ENCODE measurements at places on chromosomes 13 and 19.

DNA sequence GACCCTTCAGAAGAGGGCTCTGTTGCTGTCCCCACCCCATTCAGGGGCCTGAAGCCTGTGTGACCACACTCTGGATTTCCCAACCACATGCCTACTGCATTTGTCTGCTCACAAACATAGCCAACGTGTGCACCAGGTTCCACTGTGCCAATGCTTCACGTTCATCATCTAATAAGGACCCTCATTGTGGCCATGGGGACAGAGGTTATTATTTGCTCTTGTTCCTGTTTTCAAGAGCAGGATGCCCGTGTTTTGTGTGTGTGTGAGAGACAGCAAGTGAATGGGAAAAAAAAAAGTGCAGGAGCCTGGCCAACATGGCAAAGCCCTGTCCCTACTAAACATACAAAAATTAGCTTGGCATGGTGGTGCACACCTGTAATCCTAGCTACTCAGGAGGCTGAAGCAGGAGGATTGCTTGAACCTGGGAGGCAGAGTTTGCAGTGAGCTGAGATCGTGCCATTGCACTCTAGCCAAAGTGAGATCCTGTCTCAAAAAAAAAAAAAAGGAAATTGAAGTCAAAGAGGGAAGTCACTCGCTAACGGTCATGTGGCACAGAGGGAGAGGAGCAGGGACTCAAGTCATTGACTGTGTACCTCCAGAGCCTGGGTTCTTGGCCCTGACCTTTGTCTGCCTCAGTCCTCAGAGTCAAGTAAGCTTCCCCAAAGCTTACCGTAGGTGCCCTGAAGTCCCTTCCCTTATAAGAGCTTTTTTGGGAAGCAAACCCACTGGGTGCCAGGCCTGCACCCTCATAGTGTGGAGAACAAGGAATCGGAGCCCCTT lies 6.9 kb downstream of the B3GNT8 start:
- DNase-seq = no peak

GRCh38 chr13:23384111-23384510 lies 49.4 kb downstream of the SACS start:
- no peak for DNase-seq

GRCh38 chr13:49190901-49191300 lies 29.2 kb upstream of the MLNR start:
- no peak for DNase-seq

GRCh38 chr13:111043575-111043982 lies 71.5 kb upstream of the ARHGEF7 start:
- DNase-seq = no peak

DNA sequence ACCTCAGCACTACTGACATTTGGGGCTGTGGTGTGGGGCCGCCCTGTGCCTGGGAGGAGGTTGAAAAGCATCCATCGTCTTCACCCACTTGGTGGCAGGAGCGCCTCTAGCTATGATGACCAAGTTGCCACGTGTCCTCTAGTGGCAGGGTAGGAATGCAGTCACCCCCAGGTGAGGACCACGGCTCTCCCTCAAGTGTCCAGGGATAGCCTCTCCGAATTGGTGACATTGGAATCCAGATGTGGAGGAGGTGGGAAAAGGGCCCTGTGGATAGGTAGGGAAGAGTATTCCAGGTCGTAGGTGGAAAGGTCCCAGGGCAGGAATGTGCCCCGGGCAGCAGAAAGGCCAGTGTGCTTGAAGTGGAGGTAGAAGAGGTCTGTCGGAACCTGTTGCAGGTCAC lies 37.6 kb downstream of the ARHGEF18 start:
- no peak for DNase-seq

- no peak for DNase-seq
Measured at GRCh38 chr19:3276341-3276799, 51.9 kb downstream of the CELF5 start.

DNA sequence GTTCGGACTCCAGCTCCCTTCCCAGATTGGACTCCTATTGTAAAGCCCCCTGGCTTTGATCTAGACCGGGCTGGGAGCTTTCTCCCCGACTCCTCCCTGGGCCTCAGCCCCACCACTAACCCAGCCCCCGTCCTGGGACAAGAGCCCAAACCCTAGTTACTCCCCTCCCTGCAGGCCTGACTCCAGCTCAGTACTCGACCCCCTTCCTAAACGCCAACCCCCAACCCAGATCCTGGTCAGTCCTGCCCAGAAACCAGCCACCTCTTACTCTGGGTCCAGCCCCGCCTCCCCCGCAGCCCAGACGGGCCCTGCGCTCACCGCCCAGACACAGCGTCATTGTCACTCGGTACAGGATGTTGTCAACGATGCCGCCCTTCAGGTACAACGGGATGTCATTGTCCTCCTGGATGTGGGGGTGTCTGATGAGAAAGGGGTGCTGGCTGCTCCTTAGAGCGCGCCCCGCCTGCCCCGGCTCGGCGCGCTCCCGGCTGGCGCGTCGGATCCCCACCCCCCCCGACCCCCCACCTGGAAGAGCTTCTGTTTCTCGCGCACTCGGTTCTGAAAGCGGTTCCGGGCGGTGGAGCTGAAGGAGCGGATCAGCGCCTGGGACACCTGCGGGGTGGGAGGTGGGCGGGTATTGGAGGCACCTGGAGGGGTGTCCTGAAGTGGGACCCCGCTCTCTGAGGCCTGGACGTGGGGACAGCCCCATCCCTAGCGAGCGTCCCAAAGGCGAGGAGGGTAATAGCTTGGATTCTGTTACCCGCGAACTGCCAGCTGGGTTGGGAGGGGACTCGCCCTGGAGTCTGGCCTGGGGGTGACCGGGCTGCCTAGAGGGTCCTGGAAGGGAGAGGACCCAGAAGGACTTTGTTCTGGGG lies 866 bp downstream of the COX7A1 start:
- DNase-seq = no peak

- DNase-seq = no peak
Measured at GRCh38 chr19:18796239-18796638, 5.1 kb upstream of the COMP start.

GRCh38 chr13:44498502-44498901 lies 77.6 kb downstream of the TSC22D1 start:
- DNase-seq = no peak

- DNase-seq = no peak
Measured at GRCh38 chr19:28694812-28695211, 518.1 kb downstream of the UQCRFS1 start.

DNA sequence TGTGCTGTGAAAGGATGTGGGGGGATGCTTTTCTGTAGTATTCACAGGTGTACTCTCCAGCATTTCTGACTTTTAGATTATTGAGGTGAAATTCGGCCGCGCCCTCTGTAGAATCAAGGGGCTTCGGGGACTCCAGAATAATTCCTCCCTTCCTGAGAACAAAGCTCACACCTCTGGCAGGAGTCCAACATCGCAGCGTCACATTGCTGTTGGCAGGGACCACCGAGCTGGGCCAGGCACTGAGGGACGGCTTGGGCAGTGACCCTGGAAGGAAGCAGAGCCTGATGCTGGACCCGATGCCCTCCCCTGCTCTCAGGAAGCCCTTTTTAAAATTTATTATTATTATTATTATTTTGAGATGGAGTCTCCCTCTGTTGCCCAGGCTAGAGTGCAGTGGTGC lies 6.3 kb downstream of the TARM1 start:
- no peak for DNase-seq

DNA sequence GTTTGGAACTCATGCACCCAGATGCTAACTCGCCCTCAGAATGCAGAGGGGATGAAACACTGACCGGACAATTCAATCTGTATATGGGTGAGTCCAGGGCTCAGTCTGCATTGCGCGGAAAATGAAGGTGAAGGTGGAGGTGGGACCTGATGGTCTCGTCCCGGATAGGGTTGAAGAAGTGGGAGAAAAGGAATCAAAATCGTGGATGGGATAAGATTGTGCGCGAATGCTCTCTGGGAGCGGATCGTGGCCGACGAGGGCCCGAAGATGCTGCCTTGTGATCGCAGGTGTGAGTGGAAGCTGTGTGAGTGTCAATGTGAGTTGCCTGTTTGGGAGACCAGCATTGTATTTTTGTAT lies 594 bp upstream of the ZNF850 start:
- no peak for DNase-seq

DNA sequence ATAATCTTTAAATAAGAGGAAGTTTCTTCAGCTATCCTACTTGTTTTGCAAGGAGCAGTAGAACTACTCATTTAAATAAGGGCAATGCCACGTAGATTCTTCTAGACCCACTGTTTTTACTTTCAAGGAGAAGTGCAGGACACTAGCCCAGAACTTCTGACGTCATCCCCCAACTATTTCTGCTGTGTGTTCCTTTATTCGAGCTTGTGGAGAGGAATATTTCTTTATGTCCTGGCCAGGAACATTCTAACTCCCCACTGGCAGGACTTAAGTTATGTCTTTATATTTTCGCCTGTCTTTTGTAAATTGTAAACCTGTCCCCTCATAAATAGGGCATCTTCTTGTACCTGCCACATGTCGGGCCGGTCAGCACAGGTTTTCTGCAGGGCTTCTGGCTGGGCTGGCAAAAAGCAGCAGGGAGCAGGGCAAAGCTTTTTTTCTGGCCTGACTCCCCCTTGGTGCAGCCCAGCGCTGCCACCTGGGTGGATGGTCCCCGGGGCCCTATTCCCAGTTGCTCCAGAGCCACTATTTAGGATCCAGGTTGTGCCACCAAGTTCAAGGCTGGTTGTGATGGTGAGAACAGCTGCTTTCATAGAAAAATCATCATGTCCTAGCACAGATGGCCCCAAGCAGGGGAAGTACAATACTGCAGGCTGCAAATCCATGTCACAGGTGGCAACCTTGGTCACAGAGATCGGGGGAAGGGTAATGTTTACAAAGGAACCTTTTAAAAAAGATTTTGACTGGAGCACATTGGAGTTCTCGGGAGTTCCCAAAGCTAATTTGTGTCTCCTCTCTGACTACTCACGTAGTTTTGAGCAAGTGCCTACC lies 1.8 kb downstream of the MBNL2 start:
- DNase-seq = peak; percentile 7

DNA sequence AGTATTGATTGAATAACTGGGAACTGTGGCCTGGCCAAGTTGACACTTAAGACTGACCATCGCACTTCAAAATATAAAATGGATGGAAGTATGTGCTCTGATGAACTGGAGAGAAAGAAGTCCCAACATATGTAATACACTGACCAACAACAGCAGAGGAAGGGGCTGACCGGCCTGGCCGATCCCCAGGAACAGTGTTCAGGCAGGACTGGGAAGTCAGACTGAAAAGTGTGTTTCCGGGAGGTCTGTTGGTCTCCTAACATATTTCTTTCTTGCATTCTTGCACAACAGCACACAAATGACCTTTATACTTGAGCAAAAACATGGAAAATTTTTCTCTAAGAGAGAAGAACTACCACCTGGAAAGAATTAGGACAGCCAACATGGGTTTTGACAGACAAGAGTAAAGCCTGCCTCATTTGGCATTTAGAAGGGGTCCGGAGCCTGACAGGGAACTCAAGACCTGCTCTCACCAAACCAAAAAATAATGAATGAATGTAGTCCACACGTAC lies 297.8 kb downstream of the OXGR1 start:
- DNase-seq = no peak

GRCh38 chr19:18290302-18291018 lies 9.0 kb upstream of the JUND start:
- no peak for DNase-seq

GRCh38 chr13:48582084-48582483 lies 49.2 kb upstream of the RCBTB2 start:
- no peak for DNase-seq

DNA sequence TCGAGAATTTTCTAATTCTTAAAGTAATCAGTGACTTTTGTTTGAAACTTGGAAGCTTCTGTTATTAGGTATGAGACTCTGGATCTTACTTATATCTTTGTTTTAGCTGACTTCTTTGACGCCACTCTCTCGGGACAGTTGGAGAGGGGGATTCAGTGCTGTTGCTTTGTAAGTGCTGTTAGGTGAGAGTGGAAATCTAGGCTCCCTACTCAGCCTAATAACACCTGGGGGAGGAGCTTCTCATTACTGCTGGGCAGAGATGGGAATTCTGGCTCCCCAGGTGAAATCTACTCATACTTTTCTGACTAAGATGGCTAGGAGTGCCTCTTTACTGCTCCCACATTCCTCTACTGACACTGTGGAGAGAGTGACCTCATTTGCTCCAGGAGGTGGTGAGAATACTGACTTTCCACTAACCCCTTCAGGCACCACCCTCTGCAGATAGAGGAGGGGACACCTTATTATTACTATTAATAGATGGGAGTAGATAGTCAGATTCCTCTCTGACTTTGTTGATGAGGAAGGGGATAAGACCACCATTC lies 324.9 kb upstream of the SPRY2 start:
- DNase-seq = no peak

GRCh38 chr19:35773020-35773806 lies 2.2 kb upstream of the ARHGAP33 start:
- DNase-seq = no peak

- no peak for DNase-seq
Measured at GRCh38 chr19:56132316-56132822, 8.7 kb upstream of the ZNF444 start.

DNA sequence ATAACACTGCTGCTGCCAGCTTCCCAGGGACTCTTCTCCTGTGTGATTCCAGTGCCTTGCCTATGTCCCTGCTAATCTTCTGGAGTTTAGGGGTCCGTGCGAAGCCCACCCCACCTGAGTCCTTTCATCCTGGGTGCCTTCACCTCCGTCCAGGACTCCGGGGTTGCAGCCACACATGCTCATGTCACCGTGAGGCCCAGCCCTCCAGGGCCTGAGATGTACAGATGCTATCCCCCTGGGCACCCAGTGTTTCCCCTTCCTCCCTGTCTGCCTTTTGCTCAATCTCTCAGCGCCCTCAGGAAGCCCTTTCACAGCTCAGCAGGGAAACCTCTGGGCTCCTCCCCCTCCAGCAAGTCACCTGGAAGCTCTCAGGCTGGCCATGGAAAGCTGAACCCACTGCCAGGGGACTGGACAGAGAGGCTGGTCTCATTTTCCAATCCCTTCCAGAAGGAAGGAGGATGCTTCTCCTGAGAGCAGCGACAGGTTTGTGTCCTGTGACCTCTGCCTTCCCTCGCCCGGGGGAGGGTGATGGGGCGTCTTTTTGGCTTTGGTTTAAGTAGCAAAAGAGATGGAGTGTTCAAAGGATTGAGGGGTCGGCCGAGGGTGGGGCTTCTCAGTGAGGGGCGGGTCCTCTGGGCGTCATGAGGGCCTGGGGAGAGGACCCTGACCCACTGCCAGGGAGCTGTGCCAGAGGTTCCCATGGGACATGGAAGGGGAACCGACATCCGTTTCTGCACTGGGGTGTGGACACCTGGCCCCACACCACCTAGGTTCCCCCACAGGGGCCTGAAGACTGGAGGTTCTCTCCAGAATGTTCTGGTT lies 30.8 kb upstream of the TFDP1 start:
- DNase-seq = no peak

DNA sequence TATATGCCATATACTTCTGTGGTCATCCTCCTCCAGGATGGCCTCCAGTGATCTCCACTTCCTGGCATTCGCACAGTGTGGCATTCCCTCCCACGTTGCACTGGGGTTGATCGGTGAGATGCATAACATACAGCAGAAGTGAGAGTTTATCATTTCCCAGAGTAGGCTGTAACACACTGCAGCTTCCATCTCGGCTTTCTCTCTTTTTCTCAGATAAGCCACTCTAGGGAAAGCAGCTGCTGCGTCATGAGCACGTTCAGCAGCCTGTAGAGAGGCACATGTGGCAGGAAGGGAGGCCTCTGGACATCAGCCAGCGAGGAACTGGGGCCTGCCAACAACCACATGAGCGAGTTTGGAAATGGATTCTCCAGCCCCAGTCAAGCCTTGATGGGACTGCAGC lies 807.1 kb downstream of the DIAPH3 start:
- no peak for DNase-seq
